ENCODE measurements at places on chromosomes 5 and 9. TPM values are rescaled to one million over a fixed set of nuclear protein-coding genes. Genes with fewer than 3 reads are reported as not detected.

The SLC34A1 gene
- not detected for total RNA-seq

The SLC1A1 gene
- total RNA-seq = 17.4 TPM

The FOXD4L5 gene
- 0.11 TPM for total RNA-seq

The SVEP1 gene
- total RNA-seq = 0.46 TPM

The RELL2 gene
- total RNA-seq = 3.3 TPM

The ASTN2 gene
- total RNA-seq = 2.1 TPM

The HTR1A gene
- not detected for total RNA-seq

The IFNE gene
- 0.92 TPM for total RNA-seq

Measured in pulmonary artery endothelial cell (primary cell).